ENCODE measurements at places on chromosomes 11 and 22.

- peak; percentile 52 for DNase-seq
Measured at GRCh38 chr11:20029193-20029592, 131.1 kb downstream of the DBX1 start.

GRCh38 chr22:35155403-35156025 lies 89.6 kb downstream of the ISX start:
- DNase-seq: no peak

GRCh38 chr22:28951969-28952521 lies 68.7 kb downstream of the ZNRF3 start:
- no peak for DNase-seq

DNA sequence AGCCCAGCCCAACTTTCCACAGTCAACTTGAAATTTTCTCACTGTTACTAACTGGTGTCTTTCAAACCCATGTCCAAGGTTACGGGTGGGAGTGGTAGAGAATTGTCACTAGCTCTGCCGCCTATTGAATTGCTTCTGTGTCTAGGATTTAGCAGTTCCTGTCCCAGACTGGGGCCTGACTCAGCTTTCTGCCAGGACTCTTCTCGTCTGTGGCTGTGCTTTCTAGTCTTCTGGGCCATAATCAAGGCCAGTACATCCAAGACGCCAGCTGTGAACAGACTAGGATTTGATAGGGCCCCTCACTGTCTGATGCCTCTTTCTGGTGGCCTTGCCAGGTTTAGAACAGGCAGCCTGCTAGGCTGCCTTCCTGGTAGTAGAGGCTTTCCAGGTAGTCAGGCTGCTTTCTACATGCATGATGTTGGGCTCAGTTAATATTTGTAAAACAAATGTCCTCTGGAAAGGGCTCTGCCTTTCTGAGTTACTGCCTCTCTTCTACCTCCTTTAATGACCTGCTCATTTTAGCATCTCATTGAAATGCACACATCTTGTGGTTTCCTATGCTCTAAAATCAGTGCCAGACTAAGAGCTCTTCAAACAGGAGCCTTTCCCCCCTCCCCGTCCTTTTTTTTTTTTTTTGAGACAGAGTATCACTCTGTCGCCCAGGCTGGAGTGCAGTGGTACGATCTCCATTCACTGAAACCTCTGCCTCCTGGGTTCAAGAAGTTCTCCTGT lies 13.1 kb upstream of the HIKESHI start:
- no peak for DNase-seq

GRCh38 chr11:107446822-107447431 lies 10.7 kb downstream of the CWF19L2 start:
- DNase-seq: no peak

GRCh38 chr11:123166071-123166559 lies 28.9 kb downstream of the CLMP start:
- DNase-seq: no peak

GRCh38 chr11:117898059-117898458 lies 21.6 kb upstream of the FXYD6 start:
- DNase-seq: no peak

GRCh38 chr11:106879832-106880546 lies 138.3 kb downstream of the GUCY1A2 start:
- DNase-seq: no peak

DNA sequence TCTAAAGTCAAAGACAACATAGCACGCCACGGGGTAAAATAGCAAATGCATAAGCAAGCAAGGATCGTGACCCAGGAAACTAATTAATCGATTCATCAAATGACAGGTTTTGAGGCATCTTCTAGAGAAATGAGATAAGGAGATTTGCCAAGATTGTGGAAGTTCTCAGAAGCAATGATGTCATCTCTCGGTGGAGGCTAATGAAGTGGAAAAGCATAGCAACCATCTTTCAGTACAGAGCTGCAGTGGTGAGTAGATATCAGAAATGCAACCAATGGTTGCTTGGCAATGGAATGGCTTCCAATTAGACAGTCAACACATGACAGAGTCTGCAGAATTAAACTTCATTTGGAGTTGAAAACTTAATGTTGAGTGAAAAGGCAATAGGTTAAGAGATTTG lies 116.0 kb downstream of the KIRREL3 start:
- no peak for DNase-seq

DNA sequence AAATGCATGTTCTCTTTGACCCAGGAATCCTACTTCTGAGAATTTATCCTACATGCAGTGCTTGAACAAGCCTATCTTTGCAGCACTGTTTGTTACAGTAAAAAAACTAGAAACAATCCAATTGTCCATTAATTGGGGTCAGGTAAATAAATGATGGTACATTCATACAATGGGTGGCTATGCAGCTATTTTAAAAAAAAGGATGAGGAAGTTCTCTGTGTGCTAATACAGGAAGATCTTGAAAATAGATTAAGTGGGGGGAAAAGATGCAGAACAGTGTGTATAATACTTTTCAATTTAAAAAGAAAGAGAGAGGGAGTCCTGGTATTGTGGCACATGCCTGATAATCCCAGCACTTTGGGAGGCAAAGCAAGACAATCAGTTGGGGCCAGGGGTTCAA lies 9.5 kb upstream of the CREB3L1 start:
- DNase-seq: no peak

DNA sequence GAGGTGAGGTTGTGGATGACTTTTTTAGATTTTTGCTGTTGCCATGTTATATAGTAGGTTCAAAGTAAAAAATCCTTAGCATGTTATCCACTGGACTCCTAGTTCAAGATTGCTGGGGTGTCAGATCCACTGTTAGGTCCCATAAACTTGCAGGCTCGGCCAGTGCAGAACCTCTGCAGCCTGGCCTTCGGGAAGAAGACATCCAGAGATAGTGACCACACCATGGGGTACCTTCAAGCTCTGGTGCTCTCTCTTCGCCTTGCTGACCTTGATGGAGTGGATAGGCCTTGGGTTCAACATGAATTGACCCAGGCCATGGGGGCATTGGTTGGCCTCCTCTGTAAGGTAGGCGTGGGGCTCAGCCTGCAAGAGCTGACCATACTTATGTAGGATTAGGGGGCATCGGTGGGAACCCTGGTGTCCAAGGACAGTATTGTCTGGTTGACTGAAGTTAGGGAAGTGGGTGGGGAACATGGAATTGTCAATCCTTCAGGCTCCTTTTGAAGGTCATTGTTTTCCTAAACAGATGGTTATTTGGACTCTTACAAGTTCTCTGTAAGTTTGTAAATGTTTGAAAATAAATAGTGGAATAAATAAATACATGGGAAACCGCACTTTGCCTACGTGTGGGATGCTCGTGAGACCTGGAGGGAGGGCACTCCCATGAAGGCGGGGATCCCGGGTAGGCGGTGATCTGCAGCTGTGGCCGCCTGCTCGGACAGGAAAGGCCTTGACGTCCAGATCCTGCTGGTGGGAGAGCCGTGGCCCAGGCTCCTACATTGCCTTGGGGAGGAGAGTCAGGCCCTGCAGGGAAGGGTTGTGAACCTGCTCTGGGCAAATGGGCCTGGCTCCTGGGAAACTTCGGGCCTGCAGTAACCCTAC lies 37.1 kb downstream of the BCR start:
- DNase-seq: no peak

GRCh38 chr11:72988821-72989220 lies 153.3 kb downstream of the FCHSD2 start:
- no peak for DNase-seq

DNA sequence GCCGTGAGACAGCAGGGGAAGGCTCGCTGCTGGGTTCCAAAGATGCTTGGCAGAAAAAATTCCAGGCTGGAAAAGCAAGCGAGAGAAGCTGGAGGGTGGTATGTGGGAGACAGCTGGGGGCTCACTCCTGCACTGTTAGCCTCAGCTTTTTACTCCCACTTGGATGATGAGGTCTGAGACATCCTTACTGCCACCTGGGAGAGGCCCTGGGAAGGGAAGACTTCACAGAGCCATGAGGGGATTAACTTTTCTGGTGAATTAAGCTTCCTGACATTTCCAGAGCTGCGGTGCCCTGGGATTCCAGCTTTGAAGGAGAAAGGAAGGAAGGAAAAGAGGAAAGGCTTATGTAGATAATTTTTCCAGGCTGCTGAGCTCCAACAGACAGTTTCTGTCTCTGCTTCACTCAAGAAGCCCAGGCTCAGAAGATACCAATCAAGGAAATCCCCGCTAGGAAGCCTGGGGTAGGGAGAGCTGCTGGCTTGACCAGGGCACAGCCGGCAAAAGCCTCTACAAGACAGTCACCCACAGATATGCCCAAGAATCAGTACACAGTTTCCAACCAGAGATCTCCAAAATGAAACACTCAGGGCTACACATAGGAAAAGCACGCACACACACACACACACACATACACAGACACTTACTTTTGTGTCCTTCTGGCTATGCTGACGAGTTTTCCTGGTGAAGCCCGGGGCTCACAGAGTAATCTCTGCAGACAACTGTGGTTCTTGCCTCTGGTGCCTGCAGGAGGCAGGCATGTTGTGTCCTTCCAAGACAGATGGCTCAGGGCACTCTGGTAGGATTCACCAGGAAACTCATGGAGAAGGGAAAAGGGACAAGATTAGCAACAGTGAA lies 907 bp downstream of the MCHR1 start:
- DNase-seq: no peak

DNA sequence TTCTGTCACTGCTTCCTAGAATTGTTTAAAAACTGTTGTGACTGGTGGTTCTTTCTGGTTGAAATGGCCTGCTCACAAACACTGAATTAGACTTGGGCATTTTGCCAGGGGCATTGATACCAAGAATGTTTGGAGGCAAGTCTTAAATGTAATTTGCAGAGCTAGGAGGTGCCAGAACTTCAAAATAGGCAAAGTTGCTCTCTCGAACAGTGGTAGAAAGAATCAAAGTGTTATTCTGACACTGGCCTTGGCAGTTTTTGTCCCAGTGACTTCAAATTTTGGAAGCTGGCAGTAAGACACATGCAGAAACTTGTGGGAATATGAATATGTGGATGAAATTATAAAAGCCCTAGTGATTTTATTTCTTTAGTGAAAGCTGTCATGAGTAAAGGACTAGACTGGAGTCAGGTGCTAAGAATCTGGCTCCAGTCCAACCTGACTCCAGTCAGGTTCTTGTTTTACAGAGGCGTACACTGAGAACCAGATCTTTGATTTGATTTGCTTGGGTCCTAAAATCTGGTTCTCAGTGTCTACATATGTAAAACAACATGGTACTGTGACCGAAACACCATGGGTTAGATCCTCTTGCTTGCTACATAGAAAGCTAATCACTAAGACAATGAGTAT lies 20.9 kb downstream of the SVIP start:
- DNase-seq: no peak
